ENCODE measurements at places on chromosomes 5 and 9.

DNA sequence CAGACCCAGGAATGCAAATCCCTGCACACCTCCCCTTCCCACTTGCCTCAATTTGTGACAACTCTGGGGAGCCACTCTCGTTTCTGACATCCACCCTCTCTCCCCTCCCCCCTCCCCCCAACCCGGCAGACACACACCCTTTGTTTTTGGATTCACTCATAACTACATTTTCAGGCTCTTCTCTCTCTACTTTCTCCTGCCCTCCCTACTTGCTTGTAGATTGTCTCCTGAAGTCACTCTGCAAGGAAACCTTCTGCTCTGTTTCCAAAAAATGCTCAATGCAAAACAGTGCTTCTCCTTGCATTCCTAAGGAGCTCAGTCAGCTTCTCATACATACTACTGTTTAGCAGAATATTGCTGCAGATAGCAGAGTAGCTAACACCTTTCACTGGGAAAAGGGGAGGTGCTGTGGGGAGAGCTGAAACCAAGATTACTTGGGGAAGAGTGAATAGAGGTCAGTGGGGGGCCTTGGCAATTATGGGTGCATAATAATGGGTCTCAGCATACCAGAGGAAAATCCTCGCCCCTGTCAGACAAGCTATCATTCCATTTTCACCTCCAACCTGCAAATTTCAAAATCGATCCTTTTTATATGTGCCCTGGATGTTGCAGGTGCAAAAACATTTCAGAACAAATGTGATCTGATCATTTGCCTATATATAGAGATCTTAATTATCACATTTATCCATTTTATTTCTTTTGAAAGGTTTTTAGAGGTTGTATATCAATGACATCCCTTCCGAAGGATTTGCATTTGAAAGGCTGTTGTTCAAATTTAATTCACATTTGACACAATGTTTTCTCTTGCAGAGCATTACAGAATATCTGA, 1860.7 kb upstream of the WWC1 start:
- DNase-seq, result no peak

- no peak for DNase-seq
Measured at GRCh38 chr5:145777445-145778063, 57.6 kb downstream of the PRELID2 start.

DNA sequence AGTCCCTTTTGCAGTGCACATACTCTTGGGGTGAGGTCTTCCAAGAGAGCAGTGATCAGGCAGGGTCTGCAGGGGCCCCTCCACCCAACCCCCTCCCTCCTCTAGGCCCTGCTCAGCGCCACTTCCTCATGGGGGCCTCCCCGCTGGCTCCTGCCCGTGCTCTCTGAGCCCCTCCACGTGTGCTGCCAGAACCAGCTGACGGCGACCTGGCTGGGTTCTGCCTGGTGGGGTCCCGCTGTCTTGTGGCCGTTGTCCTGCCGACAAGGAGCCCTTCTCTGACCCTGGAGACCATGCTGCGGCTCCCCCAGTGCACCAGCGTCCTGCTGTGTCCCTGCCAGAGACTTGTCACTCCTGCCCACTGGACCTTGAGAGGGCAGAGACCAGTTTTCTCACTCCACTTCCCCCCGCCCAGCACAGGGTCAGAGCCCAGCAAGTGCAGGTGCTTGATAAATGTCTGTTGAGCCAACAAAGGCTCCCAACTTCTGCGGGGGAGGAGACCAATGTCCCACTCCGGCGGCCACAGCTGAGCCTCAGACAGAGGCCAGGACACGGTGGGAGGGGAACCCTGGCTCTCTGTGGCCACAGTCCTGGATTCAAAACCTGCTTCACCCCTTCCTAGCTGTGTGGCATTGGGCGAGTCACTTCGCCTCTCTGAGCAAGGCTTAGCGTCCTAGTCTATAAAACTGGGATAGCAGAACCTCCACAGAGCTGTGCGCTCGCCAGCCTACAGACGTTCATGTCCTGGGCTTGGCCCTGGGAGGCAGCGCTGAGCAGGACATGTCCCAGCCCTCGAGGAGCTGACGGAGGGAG, 24.8 kb downstream of the SARDH start:
- DNase-seq, result no peak

GRCh38 chr9:20295555-20295954, 326.7 kb downstream of the MLLT3 start:
- no peak for DNase-seq

All from stimulated activated CD8-positive, alpha-beta memory T cell treated with anti-CD3 and anti-CD28 coated beads, Interleukin-7, amount 100 ng/mL, for 48 hours (primary cell).